Mesothelial cell of epicardium (in vitro differentiated cells): ENCODE measurements at places on chromosomes 5 and 9.

GRCh38 chr9:35561468-35562261 lies 43.4 kb upstream of the TESK1 start:
- no peak for DNase-seq

- no peak for DNase-seq
These were observed 64.0 kb downstream of the RNF130 start for GRCh38 chr5:180007582-180007981.

- DNase-seq: no peak
These were observed 678 bp downstream of the SLC26A2 start for GRCh38 chr5:149961186-149961685.

GRCh38 chr9:33161011-33161588 lies 6.0 kb downstream of the B4GALT1 start:
- DNase-seq: no peak

GRCh38 chr5:89473196-89473595 lies 590.2 kb upstream of the MEF2C start:
- no peak for DNase-seq
